GM12892 (cell line): ENCODE measurements at places on chromosomes 2 and 18.

DNA sequence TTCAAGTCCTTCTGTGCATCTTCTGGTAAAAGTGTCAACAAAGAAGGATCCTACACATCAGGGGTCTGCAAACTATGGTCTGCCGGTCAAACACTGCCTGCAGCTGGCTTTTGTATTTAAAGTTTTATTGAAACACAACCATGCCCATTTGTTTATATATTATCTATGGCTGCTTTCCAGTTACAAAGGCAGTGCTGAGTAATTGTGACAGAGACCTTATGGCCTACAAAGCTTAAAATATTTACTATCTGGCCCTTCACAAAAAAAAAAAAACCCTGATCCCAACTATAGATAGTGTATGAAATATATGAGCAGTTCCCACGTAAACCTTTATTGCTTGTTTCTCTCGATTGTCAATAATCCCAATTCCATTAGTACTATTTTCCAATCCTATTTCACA lies 101.4 kb downstream of the RBMS1 start:
- no peak for DNase-seq

DNA sequence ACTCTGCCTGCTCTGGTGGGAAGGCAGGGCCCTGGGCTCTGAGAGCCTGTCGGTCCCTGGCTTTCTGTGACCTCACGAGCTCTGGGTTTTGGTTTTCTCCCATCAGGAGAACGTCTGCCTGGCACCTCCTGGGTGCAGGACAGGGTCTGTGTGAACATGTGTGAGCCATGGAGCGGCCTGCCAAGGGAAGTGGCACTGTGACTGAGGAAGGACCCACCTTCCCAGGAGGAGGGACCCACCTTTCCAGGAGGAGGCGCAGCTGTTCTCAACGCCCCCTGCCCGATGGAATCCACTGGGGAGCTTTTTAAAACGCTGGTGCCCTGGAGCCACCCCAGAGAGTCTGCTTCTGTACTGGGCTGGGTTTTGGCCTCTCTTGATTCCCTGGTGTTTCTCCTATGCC lies 168.7 kb downstream of the GLI2 start:
- no peak for DNase-seq

GRCh38 chr2:113829270-113829669 lies 60.6 kb upstream of the ACTR3 start:
- no peak for DNase-seq

DNA sequence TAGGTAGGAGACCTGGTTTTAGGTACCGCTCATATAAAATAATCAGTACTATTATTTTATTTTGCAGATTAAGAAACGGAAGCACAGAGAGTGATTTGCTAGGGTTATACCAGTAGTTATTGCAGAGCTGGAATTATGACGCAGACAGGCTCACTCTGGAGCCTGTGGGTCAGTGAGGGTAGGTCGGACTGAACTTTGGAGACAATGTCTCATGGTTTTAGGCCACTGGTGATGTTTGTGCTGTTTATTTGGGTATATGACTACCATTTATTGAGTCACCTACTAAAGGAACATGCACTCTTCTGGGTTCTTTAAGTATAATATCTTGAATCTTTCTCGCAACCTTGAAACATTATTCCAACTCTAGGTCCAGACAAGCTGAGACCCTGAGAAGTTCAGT lies 33.5 kb upstream of the IL1R1 start:
- DNase-seq = no peak

- DNase-seq = no peak
These were observed 274.5 kb downstream of the PIK3C3 start for GRCh38 chr18:42229211-42230210.

- DNase-seq = no peak
These were observed 368.1 kb upstream of the NETO1 start for GRCh38 chr18:73235921-73236320.

DNA sequence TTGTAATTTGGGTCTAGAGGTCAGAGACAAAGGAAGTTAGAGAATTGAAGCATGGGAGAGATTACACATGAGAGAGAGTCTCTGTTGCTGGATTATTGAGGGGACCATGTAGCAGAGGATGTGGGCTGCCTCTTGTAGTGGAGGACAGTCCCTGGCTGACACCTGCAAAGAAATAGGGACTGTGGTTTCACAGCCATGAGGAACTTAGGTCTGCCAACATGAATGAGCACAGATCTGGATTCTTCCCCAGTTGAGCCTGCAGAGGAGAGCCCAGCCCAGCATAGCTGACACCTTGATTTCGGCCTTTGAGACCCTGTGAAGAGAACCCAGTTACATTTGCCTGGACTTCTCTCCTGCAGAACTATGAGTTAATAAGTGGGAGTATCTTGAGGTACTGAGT lies 179.5 kb upstream of the TWIST2 start:
- DNase-seq = no peak

DNA sequence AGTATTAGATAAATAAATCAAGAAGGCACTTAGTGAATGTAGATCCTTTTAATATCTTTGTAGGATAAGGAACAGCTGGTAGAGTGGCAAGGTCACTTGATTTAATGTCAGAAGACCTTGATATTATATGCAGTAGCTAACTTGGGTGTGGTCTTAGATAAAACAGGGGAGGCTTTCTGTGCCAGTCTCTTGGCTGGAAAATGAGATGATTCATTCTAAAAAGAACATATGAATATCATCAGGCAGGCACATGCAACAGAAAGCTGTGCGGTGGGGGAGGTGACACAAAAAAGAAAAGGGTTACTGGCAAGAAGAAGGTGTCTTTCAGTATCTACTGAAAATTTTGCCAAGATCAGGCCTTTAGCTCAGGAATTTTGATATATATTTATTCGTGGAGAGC lies 931.7 kb upstream of the CELF4 start:
- DNase-seq = no peak

DNA sequence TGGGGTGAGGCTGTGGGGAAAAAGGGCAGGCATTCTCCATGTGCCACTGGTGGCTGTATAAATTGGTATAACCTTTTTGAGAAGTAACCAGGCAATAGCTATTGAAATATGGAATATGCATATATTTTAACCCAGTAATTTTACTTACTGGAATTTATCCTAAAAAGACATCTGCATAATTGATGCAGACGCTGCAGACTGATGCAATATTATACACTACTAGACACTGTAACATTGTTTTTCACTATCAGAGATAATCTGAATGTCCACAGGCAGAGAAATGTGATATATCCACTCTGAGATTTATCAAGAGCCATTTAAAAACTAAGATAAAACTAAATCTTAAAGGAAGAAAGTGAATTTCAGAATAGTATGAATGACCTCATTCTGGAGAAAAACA lies 14.7 kb downstream of the THOC1 start:
- DNase-seq = no peak
